NCI-H446 treated with DMSO at 0.1 percent for 48 hours (cell line): ENCODE measurements at places on chromosomes 6 and 20.

DNA sequence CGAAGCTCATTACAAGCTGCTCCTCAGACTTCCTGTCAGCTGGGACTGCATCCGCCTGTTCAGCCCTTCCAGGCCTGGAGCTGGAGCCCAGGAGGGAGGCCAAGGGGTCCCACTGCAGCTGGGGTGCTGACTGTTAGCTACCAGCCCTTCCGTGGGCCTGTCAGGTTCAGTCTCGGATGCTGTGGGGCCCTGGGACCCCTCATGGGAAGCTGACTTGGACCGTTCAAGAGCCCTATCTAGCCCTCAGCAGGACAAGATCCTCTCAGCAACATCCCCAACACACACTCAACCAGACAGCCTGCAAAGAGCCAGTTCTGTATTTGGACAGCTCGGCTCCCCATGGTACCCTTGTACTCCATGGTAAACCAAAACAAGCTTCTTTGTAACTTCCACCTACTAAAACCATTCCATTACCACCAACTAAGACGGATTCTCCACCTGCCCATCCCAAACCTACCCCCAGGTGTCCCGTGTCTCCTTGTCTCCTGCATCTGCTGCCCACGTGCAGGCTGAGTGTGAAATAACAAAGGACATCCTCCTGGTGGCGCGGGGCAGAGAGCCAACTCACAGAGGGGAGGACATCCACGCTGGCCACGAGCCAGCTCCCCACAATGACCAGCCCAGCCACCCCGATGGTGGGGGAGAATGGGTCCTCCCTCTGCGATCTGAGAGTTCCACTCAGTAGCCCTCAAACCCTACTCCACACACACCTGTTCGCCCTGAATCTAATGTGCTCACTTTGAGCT lies 111.2 kb downstream of the TAF4 start:
- no peak for DNase-seq

- DNase-seq, result no peak
These were observed 188.6 kb downstream of the BMP2 start for GRCh38 chr20:6956056-6956455.

DNA sequence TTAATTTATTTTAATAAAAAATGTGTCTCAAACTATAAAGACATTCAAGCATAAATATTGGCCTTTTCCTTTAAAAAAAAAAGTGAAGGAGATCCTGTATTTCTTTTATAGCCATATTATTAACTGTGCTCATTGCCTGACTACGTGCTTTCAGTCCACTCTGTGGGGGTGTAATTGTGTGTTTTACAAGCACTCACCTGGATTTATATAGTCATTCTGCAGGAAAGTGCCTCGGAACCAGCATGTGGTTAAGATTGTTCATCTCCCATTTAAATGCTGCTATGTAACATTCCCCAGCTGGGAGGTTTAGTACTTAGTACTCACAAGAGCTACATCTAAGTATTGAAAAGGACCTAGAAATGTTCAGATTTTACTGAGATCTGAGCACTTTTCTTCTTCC lies 47.9 kb upstream of the SLC22A16 start:
- no peak for DNase-seq

DNA sequence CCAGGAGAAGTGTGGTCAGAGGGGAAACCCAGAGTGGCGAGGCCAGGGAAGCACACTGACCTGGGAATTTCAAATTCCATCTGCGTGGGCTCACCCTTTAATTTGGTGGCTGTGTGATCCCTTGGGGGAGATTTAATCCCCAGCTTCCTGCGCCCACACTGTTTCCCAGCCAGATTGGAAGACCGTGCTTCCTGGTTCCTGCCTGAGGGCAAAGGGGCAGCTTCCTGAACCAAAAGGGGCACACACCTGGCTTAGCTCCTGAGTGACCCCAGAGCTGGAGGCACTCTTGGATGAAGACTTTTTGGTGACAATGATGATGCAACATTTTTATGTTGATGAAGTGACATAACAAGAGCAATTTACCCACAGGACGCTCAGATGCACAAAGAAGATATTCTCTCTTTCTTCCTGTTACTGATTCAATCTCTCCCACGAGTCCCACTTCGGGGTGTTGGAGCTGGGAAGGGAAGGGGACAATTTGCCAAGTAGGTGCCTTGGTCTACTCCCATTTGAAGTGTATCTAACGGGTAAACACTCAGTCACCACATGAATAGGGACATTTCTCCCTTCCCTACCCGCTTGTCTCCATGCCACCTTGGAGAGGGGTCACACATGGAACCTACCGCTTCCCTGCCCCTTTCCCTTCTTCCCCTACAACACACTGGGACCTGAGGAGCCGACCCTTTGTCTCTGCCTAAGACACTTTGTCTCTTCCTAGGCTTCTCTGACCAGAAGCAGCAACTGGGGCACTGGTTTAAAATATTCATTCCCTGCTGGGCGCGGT lies 28.6 kb upstream of the CDKN1A start:
- DNase-seq, result no peak

- no peak for DNase-seq
These were observed 56.6 kb downstream of the ARID1B start for GRCh38 chr6:156833755-156834154.

- DNase-seq, result no peak
These were observed 126.5 kb upstream of the MAN1A1 start for GRCh38 chr6:119476024-119476423.

GRCh38 chr20:956330-956951 lies 40.3 kb upstream of the ANGPT4 start:
- no peak for DNase-seq
